ENCODE measurements at places on chromosomes 5 and 9. TPM values are rescaled to one million over a fixed set of nuclear protein-coding genes. Genes with fewer than 3 reads are reported as not detected.

IL9 gene
- total RNA-seq = not detected

WNT8A gene
- total RNA-seq = not detected

SMIM27 gene
- 2.9 TPM for total RNA-seq

TMEFF1 gene
- total RNA-seq = 5.2 TPM

FCHO2 gene
- 24.2 TPM for total RNA-seq

CPLANE1 gene
- total RNA-seq = 20.9 TPM

CRAT gene
- 73.5 TPM for total RNA-seq

POU5F2 gene
- 1.2 TPM for total RNA-seq

PNPLA7 gene
- total RNA-seq = 2.0 TPM

HACD4 gene
- total RNA-seq = 2.0 TPM

GRXCR2 gene
- not detected for total RNA-seq

TRIM7 gene
- total RNA-seq = 1.2 TPM

ISL1 gene
- total RNA-seq = 0.20 TPM

DCTN3 gene
- total RNA-seq = 67.4 TPM

TSSK1B gene
- total RNA-seq = 0.46 TPM

PCDHA9 gene
- 0.07 TPM for total RNA-seq

LHX3 gene
- total RNA-seq = not detected

FOXD4L3 gene
- 0.10 TPM for total RNA-seq

ZFP37 gene
- 3.0 TPM for total RNA-seq

SPIN1 gene
- total RNA-seq = 128 TPM

GNE gene
- 36.0 TPM for total RNA-seq

SYK gene
- not detected for total RNA-seq

SKP2 gene
- total RNA-seq = 20.1 TPM

SHOC1 gene
- under 0.01 TPM for total RNA-seq

ADAMTSL1 gene
- total RNA-seq = 128 TPM

C9orf153 gene
- 0.98 TPM for total RNA-seq

TMEM232 gene
- 0.79 TPM for total RNA-seq

PCDHAC1 gene
- 0.07 TPM for total RNA-seq

FAM221B gene
- total RNA-seq = not detected

TXNDC8 gene
- total RNA-seq = not detected

SLC23A1 gene
- not detected for total RNA-seq
